ENCODE measurements at places on chromosomes 16 and 17.

DNA sequence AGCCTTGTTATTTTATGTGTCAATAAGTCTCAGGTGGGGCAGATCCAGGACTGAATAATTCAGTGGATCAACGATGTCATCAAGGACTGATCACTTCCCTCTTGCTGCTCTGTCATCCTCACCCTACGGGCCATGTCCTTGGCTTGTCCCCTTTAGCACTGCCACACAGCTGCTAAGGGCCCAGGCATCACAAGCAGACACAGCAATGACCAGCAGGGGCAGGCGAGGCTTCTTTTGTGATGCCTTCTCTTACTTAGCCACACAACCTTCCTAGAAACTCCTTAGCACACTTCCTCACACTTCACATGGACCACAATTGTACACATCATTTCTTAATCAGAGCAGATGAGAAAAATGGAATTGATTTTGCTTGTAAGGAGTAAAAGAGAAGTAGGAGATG, 356.3 kb upstream of the SOX9 start:
- DNase-seq = peak; percentile 4

DNA sequence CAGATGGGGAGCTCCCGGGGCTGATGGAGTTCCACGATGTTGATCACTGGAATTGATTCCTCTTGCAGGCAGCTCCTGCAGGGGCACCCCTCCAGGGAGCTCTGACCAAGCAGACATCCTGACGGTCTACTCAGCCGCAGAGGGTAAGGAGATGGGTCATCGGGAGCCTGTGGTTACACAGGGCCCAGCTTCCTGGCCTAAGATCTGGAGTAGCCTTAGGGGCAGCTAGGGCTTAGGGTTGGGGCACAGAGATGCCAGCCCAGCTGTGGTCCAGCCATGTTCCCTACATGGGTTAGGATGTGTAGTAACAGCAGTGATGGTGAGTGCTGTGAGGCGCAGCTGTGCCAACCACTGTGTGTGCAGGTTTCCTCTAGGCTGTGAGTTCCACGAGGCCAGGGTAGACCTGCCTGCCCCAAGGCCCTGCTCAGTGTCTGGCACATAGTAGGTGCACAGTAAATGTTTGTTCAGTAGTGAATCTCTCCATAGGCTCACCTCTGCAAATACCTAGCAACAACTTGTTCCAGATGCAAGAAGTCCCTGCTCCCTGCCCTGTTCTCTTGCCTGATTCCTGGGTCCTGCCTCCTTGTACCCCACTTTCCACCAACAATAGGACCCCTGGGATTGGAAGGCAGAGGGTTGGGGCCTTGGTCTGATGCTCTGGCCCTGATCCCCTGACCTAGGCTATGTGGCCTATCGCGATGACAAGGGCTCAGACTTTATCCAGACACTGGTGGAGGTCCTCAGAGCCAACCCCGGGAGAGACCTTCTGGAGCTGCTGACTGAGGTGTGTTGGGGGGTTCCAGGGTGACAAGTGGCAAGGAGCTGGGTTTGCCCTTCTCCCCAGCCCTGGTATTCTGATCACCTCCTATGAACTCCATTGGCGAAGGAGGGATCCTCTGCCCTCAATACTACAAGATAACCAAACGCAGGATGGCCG, 13.7 kb downstream of the ZNF213 start:
- no peak for DNase-seq

- no peak for DNase-seq
These were observed 155.9 kb downstream of the AXIN2 start for GRCh38 chr17:65405563-65405962.

GRCh38 chr17:33261820-33262219, 31.3 kb downstream of the ASIC2 start:
- no peak for DNase-seq

DNA sequence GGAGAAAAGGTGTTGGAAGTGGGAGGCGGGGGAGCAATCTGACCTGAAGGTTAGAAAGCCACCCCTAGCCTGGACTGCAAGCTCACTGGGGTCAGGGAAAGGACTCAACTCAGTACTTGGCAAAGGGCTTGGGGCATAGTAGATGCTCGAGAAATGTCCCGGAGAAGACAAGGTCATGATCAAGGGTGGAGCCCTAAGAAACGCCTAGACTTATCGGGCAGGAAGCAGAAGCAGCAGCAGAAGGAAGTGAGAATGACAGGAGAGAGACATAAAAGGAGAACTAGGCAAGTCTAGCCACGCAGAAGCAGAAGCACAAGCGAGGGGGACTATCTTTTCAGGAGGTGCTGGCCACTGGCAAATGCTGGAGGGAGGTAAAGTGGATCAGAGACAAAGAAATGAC, 10.2 kb downstream of the COTL1 start:
- no peak for DNase-seq

GRCh38 chr16:70660672-70661350, 14.5 kb downstream of the IL34 start:
- DNase-seq = no peak

- no peak for DNase-seq
These were observed 58.3 kb downstream of the DUSP14 start for GRCh38 chr17:37547986-37548385.

DNA sequence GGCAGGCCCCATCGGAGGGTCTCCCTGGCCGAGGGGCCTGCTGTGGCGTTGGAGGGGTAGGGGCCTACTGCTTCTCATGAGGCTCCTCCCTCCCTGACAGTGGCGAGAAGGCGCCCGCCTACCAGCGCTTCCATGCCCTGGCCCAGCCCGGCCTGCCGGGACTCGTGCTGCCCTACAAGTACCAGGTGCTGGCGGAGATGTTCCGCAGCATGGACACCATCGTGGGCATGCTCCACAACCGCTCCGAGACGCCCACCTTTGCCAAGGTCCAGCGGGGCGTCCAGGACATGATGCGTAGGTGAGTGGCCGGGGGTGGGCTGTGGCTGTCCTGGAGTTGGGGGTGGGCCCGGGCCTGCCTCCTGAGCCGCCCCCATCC, 1.7 kb downstream of the CDT1 start:
- DNase-seq = no peak

GRCh38 chr17:38663125-38663751, 11.5 kb downstream of the EPOP start:
- DNase-seq = peak; percentile 43

DNA sequence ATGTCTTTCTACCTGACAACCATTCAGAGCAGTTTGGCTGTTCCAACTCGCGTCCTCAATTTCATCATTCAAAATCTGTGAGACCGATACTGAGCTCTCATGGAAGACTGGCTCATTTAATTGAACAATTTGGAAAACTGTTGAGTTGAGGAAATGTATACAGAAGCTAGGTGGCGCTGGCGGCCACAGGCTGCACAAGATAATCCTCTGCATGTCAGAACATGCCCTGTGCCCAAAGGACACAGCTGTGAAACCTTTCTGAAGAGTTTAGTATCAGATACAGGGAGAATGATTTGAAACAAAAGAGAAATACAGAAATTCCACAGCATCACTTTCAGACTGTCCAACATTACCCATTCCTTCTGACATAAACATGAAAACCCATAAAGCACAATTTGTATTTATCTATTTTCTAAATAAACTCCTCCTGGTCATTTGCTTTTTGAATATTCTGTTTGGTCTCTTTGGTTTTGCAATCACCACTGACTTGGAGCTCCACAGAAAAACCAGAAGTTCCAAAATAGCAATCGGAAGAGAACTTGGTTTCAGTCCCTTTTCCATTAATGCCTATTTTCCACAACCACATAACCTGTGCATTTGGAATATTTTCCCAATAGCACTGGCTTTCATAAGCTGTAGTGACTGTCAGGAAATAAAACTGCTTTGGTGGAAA, 192.8 kb downstream of the MAP2K6 start:
- DNase-seq = peak; percentile 78

DNA sequence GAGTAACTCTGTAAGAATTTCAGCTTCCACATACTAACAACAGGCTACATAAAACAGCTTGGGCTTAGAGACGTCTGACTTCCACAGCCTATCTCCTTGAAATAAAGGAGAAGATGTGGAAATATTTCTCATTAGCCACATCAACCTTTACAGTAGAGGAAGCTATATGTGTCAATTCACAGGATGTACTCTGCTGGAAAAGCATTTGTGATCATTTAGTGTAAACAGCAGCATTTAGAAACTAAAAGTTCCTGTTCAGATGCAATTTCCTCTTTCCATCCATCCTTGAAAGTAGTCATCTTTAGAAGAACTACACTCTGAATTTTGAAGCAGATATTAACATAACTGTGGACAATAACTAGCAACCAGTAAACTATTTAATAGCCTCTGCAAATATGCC, 46.2 kb downstream of the XPO6 start:
- no peak for DNase-seq

DNA sequence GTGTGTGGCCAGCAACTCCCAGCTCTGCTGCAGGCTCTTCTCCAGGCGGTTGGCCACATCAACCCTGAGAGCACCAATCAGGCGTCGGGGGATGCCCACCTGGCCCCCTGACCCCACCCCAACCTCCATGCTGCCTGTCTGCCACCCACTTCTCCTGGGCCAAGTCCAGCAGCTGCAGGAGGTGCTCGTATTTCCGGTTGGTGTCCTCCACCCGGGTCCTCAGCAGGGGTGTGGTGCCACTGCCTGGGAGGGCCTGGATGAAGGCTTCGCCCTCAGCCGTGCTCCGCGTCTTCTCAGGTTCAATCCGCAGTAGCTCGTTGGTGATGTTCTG, 44.6 kb downstream of the UBN1 start:
- no peak for DNase-seq

- no peak for DNase-seq
These were observed 150.6 kb upstream of the ZFHX3 start for GRCh38 chr16:73198481-73198880.

DNA sequence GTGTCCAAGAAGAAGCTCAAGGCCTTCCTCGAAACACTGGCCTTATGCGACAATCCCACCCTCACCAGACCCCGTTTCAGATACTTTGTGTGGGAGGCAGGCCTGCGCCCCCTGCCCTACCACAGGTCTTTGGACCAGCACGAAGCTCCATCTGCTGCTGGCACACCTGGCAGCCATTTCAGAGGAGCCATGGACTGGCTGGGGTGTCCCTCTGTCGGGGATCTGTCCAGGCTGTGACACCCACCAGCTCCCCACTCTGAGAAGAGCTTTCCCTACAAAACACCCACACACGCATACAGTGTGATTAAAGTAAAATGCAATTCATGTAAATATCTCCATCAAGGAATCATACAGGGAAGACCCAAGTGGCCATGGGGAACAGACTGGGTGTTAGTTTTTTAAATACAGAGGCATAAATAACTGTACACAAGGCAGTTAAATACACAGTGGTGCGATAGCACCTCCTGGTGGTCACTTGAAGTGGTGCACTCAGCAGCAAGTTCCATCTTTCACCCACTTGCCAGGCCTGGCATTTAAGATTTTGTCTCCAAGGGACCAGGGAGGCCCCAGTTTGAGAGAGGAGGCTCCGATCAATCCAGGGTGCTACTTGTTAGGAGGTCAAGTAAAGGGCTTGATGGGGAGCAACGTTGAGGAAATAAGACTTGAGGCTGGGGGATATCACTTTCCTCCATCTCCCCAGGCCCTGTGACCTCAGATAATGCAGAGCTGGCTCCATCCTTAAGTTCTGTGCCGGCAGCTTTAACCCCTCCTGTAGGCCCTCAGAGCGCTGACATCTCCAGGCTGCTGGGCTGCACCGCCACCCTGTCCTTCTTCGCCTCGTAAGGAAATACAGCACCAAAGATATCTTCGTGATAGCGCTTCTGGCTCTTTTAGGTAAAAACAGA, 43.6 kb downstream of the NOS2 start:
- DNase-seq = peak; percentile 48

DNA sequence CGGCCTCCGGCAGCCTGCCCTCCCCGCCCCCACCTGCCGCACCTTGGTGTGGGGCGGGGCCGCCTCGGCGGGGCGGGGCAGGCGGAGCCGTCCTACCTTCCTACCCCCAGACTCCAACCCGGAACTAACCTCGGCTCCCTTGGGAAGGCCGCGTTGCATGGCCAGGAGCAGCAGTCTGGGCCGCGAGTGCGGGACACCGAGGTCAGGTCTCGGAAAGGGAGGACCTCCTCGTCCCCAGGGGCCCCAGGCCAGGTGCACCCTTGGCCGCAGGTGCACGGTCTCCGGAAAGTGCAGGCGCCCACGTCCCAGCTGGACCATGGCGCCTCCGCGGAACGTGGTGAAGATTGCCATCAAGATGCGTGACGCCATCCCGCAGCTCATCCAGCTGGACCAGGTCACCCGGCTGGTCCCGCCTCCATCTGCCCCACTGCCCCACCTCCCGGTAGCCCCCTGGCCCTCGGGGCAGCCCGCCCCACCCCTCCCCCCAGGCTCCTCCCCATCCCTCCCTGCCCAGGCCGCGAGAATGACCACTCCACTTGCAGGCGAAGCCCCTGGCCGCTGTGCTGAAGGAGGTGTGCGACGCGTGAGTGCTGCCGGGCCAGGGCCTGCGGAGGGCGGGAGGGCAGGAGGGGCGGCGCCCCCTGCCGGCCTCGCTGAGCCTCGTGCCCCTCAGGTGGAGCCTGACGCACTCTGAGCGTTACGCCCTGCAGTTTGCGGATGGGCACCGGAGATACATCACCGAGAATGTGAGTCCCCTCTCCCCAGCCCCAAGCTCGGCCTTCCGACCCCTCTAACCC, at the start of gene ELMO3:
Gene ELMO3 (plus strand): TSS at position 121 of the 797 bp plus-strand sequence. CDS start 196 bp downstream, at position 317.
- DNase-seq = no peak

DNA sequence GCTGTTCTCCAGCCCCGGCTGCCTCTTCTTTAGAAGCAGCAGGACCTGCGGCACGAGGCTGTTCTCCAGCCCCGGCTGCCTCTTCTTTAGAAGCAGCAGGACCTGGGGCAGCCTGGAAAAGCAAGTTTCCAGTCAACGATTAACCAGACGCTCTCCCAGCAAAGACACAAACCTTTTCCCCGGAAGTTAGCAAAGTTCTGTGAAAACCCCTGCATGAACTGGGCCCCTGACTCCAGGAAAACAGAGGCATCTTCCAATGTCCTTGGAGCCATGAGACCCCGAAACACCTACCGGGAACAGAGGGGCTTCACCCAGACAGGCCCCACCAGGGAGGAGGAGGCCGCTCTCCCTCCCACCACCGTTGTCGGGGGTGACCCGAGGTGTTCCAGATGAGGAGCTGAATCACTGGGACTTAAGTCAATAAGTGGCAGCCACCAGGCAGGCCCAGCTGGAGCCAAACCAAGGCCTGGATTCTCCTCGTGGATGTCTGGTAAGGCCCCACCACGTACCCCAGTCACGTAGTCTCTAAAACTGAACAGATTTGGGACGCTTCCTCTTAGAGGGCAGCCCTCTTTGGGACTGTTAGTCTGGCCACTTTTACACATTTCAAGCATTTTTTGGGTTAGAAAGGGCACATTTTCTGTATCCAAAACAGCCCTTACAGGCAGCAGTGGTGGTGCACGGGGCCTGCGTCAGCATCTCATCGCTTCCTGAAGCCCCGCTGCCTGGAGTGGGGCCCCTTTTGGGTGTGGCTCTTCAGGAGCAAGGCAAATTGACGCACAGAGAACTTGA, at the start of gene RPH3AL:
Gene RPH3AL (minus strand): TSS at position 387 of the 792 bp plus-strand sequence. CDS start 25,264 bp downstream, outside the sequence.
- DNase-seq = no peak

DNA sequence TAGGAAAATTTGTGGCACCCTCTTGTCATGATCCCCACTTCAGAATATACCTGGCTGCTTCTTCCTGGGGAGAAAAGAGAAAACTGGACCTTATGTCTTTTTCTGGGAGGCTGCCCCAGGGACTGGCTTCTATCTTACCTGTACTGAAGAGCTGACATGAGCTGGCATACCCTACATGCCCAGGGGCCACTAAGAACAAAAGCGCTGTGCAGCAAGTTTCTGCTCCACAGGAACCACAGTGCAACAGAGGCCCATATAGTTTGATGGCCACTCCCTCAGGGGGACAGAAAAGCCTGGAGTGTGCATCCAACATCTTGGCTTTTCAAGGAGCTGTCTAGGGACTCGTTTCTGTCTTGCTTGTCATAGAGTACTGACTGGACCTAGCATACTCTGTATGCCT, 96.8 kb upstream of the NACA2 start:
- DNase-seq = no peak

All from fibroblast of lung (primary cell).